ENCODE measurements at places on chromosomes 1 and 21.

DNA sequence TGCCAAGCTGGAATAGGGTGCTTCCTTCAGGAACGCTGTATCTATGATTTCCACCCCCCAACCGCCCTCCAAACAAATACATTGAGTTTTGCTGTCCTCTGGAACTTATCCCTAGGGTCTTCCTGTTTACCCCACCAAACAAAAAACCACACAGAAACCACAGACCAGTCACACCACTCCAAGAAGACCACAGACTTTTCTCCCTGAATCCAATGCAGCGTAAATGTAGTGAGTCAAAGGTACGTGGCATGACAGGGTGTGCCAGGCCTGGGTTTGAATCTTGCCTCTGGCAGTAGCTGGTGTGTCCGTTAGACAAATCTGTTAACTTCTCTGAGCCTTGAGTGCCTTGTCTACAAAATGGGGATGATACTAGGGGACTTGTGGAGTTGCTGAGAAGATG, 27.8 kb downstream of the ASAP3 start:
- no peak for DNase-seq

DNA sequence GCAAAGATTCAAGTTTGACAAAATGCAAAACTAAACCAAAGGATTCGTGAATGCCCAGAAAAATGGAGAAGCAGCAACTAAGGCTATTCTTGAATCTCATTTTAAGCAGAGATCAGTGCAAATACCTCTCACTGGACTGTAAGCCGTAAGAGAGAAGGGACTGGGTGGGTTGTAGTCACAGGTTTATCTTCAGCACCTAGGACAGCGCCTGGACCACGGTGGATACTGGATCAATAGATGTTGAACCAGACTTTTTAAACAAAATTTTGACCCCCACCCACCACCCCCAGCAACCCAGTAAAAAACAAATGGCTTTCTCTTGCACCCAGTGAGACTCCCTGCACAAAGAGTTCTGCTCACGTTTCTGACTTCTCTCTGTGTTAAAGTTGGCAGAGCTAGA, 347.1 kb downstream of the AJAP1 start:
- no peak for DNase-seq

DNA sequence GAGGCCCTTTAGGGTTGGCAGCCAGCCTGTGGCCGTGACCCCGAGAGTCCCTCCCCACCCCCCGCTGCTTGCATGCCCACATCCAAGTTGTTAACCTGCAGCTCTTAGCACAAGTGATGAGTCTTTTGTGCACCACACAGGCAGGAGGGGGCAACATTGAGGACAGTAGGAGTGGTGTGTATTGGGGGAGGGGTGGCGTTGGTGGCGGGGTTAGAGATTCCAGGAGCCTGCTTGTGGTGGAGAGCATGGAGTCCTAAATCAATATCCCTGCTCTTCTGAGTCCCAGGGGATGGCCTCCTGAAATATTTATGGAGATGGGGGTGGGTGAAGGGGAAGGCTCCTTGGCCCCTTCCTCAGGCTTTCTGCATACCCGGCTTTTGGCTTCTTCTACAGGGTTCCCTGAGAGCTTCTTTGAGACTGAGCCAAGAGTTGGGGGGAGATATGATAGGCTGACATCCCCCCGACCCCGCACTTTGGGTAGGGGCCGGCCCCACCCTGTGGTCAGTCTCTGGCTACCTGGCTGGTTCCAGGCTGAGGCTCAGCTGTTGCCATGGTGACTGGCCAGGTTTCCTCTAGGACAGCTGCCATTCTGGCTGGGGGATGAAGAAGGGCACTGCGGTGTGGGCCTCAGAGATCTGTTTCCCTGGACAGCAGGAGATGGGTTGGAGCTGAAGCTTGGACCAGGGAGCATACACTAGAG, 5.0 kb downstream of the CHRNB2 start:
- DNase-seq = no peak

DNA sequence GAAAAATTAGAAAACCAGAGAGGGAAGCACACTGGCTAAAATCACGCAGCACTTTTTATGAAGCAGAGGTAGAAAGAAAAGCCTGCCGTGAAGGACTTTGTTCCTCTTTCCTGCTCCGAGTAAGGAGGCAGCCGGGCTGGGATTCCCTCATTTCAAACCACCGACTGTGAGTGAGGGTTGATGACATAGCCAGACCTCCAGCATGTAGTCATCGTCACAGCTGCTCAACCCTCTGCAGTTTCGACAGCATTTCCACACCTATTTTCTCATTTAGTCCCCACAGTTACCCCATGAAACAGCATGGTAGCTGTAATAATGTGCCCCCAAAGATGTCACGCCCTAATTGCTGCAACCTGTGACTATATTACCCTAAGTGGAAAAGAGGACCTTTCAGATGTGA, 35.3 kb downstream of the FCRL5 start:
- DNase-seq = no peak

- DNase-seq = no peak
Observed at GRCh38 chr1:58575551-58576324, 1.3 kb downstream of the TACSTD2 start.

GRCh38 chr1:200299571-200299970, 110.3 kb downstream of the ZNF281 start:
- no peak for DNase-seq

DNA sequence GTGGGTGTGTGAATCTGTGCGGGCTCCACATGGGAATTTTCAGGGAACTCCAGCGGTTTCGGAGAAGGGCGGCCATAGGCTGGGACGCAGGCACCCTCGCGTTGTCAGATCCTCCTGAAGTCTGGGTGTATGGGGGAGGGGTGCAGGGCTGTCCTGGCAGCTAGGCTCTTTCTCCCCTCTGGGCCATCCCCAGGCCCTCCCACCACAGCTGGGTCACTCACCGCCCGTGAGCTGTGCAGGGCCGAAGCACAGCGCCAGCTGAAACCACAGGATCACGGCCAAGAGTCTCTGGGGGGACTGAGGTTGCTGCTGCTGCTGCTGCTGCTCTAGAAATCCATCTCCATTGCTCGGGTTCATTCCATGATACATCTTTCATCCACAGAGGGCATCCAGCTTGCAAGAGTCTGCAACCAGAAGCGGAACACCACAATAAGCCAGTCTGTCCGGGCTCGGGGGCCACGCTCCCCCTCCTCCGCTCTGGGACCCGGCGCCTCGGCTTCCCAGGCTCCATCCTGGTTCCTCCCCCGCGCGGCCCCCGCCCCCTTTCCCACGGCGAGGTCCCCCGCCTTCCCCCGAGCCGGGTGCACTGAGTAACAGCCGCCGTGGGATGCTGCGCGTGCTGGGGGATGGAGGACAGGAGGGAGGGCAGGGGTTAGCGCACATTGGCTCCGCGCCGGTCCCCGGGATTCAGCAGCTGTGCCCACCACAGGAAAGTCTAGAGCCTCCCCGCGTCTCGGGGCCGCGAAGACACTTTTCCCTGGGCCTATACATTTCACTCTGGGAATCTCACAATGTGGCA, 720 bp downstream of the SUSD4 start:
- no peak for DNase-seq

GRCh38 chr1:39488793-39489566, 2.5 kb upstream of the BMP8A start:
- no peak for DNase-seq

DNA sequence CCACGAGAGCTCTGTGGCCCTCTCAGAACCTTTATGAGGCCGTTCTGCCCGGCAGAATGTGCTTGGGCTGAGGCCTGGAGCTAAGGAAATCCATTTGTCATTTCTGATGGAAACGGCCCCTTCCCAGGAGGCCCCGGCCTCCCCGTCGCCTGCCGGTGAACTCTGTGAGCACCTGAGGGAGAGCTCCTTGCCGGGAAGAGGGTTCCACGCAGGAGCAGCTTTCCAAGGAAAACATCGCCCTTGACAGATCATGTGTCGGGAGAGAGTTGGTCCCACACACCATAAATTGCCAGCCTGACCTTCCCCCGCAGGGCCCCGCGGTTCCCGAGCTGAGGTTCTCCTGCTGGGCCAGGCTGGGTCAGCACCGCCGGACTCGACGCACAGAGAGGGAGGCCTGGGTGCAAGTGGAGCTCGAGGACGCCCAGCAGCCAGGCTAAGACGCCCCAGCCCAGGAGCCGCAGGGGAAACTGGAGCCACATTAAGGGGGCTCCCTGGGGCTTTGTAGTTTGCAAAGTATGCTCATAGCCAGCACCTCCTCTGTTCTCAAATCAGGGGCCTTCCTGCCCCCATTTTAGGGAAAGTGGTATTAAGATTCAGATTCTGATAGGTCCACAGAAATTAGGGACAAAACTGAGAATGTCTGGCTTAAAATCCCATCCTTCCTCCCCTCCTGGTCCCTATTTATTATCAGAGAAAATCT, 239.5 kb downstream of the FOXD2 start:
- DNase-seq = no peak

DNA sequence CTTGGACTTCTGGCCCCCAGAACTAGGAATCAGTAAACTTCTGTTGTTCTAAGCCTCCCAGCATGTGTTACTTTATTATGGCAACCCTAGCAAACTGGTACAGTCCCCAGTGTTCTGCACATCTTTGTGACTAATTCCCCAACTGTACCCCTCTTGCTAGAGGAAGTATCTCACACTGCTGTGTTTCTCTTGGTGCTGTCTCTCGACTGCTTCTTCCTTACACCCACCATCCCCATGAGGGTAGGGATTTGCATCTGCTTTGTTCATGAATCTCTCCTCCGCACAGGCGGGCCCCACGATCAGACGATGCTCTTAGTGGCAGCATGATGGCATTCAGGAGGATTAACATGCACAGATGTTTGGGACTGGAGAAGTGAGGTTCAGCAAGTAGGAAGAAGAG, 46.7 kb downstream of the CLIC6 start:
- no peak for DNase-seq

GRCh38 chr1:60090655-60091054, 17.1 kb upstream of the C1orf87 start:
- no peak for DNase-seq

DNA sequence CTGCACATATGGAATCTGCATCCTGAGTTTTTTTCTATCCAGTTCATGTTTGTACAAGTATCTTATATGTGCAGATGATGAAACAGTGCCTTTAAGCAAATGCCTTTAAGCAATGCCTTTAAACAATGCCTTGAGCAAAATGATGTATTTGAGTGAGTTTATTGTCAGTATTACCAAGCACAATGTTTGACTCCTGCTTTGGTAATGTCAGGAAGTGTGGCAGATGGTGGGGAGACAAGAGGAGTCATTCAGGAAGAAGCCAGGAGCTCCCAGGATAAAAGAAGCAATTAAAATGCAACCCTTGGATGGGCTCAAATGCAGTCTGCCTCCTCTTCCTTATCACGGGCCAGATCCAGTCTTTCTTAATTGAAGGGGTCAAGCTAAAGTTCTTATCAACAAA, 108.7 kb upstream of the KCNJ15 start:
- DNase-seq = no peak

GRCh38 chr21:28801906-28802305, 190.8 kb downstream of the LTN1 start:
- no peak for DNase-seq

- peak; percentile 90 for DNase-seq
Observed at GRCh38 chr1:12617901-12618660, at the start of gene DHRS3. TSS of gene DHRS3 (minus strand) at chr1:12618210. CDS start at chr1:12617348, 862 bp downstream.

DNA sequence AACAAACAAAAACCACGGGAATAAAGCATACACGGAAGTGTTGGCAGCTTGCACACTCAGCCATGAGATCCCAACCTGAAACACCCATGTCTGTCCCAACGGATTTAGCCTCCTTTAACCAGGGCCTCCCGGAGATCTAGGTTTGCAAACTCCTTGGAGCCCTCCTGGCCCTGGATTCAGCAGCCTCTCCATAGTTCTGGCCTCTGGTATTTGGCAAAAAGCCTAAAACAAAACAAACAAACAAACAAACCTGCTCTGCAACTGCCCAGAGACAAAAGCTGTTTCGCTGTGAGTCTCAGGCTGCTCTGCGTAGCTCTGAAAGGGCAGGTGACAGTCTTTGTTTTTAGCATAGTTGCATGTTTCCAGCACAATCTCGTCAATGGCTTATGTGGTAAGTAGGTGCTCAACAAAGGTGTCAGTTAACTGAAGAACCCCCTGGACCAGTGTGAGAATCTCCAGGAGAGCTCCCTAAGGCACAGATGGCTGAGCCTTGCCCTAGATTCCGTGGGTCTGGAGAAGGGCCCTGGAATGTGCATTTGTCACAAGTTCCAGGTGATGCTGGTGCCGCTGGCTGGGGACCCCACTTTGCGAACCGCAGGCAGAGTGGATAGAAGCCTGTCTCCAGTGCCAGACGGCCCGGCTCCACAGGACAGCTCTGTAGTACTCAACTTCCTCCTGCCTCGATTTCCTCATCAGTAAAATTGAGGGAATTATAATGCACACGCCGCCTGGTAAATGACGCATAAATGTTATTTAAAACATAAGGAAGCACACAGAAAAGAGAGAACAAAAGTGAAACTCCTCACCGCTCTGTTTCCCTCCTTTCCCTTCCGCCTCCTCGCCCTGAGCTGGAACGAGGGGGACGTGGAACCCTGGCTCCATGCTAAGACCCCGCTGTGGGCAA, 86.2 kb downstream of the RIPK4 start:
- no peak for DNase-seq

GRCh38 chr1:230080822-230081221, 13.8 kb downstream of the GALNT2 start:
- no peak for DNase-seq

DNA sequence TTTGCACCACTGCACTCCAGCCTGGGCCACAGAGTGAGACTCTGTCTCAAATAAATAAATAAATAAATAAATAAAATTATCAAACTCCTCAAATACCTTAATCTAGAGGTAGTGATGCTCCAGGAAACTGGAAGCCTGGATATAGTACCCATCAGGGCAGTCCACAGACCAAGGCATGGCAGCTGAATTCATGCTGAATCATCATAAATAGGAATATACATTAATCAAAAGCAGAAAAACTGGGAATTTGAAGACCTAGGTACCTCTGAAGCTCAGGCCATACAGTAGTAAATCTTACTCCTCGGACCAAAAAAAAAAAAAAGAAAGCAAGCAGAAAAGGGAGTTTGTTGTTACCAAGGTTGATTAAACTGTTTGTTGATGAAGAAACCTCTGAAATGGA, 184.2 kb upstream of the CHODL start:
- no peak for DNase-seq

DNA sequence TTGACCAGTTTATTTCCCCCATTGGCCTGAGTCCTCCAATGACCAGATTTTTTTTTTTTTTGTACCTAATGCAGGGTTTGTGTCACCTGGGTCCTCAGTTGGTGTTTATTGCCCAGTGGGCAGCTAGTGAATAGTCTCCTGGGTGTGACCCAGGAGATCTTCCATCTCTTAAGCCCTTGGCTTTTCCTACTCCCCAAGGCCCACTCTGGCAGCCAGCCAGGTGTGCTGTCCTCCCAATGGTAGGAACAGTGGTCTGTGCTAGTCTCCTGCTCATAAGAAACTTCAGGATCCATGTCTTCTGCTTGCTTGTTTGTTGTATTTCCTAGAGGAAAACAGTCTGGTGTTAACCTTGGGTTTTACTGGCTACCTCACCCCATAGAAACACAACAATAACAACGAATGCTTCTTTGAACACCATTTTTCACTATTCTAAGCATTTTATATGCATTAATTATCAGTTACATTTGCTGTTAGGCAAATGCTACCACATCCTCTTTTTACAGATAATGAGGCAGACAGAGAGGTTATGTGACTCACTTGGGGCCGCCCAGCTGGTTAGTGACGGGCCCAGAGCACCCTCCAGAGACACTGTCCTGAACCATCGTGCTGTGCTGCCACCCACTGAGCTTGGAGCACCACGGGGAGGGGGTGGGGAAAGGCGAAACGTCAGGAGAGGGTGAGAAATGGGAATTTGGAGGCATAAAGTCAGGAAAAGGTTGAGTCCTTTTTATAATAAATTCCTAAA, 107.5 kb downstream of the HIVEP3 start:
- DNase-seq = no peak

All from left lobe of liver (tissue), 2 donors.